CD8-positive, alpha-beta memory T cell (primary cell): ENCODE measurements at places on chromosomes 12 and 14. TPM values are rescaled to one million over a fixed set of nuclear protein-coding genes. Genes with fewer than 3 reads are reported as not detected.

DNA sequence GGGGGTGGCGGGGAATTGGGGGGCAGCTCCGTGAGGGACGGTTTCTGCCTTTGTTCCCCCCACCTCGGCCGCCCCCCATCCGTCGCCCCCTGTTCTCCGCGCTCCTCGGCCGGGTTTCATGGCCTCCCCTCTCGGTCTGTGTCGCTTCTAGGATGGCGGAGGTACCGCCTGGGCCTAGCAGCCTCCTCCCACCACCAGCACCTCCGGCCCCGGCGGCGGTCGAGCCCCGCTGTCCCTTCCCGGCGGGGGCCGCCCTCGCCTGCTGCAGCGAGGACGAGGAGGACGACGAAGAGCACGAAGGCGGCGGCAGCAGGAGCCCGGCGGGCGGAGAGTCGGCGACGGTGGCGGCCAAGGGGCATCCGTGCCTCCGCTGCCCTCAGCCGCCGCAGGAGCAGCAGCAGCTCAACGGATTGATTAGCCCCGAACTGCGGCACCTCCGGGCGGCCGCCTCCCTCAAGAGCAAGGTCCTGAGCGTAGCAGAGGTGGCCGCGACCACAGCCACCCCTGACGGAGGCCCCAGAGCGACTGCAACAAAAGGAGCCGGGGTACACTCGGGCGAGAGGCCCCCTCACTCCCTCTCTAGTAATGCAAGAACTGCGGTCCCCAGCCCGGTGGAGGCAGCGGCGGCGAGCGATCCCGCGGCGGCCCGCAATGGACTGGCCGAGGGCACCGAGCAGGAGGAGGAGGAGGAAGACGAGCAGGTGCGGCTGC is 575 bp downstream of the NAA30 start:
- no peaks in the 10 kb centered on the region for H3K36me3 ChIP-seq
- peak overlapping the region; percentile 60 for H3K27ac ChIP-seq
- no peaks in the 10 kb centered on the region for H3K27me3 ChIP-seq
- DNase-seq, result no peak
- peaks cover 34% of the 10 kb centered on the region for H3K4me1 ChIP-seq

DNA sequence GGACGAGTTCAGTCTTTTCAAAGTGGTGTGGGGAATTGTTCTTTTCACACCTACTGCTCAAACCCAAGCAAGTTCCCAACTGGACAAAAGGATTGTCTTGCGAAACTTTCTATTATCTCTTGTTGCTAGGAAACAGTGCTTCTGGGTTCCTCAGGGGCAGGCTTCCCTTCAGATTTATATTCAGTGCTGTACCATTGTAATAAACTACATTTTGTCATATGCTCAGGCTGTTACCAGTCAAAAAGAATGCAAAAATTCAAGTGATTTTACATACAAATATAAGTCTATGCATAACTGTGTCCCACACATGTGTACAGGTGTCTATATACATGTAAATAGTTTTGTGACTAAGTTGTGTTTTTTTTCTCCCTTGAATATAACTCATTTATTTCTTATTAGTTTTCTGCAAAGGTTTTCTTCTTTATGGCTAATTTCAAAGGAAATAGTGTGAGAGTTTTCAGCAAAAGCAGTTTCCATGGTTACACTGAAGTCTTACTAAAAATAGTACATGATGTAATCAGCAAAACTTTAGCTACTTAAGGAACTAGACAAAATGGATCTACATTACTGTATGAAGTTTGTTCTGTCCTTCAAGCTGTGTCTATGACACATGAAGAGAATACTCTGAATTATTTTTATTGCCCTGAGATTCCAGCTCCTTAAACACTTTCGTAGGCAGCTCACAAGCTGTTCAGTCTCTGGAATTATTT is 430.2 kb upstream of the TMPO start:
- no peak overlapping the region for H3K4me3 ChIP-seq
- no peak overlapping the region for H3K27ac ChIP-seq
- no peaks in the 10 kb centered on the region for H3K4me1 ChIP-seq
- no peaks in the 10 kb centered on the region for H3K36me3 ChIP-seq
- H3K27me3 ChIP-seq, result no peaks in the 10 kb centered on the region
- DNase-seq, result no peak

SMIM41 gene
- total RNA-seq, result not detected

RASAL1 gene
- 0.72 TPM for total RNA-seq
